M059J (cell line): ENCODE measurements at places on chromosomes 3 and 15.

DNA sequence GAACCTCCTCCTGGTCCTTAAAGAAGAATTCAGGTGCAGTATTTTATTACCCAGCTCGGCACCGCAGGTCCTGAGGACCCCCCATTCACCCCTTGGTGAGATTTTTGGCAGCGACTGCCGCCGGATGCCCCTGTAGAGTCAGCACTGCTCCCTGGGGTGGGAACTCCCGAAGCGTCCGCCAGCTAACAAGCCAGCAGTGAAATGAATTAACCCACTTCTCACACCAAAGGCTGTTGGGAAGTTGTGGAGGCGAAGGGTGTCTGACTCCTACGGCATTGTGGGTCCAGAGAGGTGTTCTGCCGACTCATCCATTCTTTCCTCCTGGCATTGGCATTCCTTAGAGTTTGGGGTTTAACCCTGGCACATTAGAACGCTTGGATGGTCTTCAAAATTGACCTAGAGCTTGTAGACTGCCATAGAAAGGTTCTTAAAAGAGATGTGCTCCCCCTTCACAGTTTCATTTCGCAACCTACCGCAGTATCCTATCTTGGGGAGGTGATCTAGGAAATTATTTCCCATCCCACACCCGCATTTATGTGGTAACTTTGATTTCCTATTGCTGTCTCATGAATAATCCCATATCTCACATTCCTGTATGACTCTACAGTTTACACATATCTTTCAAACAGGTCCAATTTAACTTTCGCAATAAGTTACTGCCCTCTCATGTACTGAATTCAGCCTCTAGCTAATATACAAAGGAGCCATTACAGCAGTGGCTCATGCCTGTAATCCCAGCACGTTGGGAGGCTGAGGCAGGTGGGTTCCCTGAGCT is 879 bp upstream of the EIF5A2 start:
- peak; percentile 100 for DNase-seq

DNA sequence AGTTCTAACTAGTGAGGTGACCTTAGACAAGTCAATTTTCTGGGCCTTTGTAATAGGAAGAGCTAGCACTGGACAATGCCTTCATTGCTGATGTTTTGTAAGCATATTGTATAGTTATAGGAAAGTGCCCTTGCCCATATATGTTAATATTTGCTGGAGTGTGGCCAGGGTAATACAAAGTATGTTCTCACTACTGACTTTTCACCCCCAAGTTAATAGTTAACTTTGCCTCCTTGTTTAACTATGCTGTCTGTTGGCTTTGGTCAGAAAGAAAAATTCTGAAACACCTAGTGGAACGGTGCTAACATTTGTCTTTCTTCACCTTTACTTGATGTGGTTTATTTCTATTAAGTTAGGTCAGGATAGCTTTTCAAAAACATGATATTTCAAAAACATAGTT is 287.4 kb upstream of the CTNNB1 start:
- DNase-seq = no peak

- DNase-seq = peak; percentile 56
Measured at GRCh38 chr3:42780892-42781700, 8.0 kb upstream of the CCDC13 start.

DNA sequence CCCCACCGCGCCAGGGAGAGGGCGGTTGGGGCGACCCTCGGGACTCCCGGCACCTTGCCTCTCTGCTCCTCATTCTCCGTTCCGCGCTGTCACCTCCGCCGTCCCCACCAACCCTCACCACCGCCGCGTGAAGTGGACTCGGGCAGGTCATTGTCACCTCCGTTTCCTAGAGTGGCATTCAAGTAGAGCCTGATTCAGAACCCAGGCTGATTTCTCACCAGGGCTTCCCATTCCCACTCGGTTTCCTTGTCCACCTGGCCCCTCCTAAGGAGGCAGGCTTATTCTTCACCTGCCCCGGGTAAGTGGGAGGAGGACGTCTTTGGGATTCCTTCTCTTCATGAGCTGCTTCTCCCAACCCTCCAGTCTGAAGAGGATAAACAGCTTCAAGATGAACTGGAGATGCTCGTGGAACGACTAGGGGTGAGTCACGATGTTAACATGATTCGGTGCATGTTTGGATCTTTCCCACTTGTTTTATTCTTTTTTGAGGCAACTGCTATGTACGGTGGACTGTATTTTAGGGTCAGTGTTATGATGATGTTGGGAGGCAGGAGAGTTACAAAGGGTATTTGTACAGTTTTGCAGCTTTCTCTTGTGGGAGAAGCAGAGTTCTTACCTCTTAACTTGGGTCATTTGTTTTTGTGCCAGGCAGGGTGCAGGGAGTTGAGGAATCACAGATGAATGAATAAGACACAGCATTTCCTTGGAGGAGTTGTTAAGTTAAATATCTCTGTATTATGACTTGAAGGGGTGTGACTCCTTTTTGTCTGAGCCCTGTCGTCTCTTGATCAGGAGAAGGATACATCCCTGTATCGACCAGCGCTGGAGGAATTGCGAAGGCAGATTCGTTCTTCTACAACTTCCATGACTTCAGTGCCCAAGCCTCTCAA is 692 bp downstream of the PSMD2 start:
- DNase-seq = peak; percentile 70

DNA sequence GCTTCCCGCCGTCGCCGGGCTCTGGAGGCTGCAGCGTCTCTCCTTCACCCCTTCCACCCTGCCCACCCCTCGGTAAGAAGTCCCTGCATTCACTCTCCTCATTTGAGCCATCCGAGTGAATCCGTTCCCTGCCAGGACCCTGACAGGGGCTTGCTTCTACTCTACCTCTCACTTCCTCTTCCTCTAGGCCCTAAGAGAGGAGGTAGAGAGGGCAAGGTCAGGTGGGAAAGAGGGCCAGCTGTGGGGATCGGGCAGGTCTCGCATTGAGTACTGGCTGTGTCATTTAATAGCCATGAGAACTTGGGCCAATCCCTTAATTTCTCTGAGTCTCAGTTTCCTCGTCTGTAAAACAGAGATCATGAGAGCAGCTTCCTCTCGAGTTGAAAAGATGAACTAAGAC is 283.6 kb downstream of the UACA start:
- DNase-seq = no peak

DNA sequence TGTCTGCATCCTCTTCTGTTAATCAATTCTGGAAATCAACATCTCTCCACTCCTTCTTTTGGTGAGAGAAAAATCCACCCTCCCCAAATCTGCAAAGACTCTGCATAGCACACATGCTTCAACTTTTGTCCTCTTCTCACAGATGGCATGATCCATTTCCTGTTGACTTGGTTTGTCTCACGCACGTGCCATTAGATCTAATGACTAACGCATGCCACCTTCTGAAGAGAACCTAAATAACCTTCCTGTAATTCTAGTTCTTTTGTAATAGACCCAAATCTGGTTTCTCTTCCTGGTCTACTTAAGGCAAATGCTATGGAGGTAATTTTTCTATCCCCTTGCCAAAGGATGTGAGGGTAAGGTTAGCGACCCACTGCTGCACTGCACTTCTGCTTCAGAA is 51.0 kb upstream of the ATOSA start:
- DNase-seq = peak; percentile 81

DNA sequence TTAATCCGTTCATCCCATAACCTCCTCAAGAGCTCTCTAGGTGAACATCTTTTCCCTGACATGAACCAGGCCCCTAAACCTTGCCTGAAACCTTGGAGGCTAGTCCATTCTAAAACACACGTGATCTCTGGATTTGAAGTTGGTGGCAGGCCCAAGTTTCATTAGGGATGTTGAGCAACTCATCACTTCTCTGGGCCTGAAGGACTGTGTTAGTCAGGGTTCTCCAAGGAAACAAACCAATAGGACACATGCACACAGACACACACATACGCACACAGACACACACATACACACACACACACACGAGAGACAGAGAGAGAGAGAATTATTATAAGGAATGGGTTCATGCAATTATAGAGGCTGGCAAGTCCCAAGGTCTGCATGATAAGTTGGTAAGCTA is 31.9 kb downstream of the ACAN start:
- DNase-seq = no peak

DNA sequence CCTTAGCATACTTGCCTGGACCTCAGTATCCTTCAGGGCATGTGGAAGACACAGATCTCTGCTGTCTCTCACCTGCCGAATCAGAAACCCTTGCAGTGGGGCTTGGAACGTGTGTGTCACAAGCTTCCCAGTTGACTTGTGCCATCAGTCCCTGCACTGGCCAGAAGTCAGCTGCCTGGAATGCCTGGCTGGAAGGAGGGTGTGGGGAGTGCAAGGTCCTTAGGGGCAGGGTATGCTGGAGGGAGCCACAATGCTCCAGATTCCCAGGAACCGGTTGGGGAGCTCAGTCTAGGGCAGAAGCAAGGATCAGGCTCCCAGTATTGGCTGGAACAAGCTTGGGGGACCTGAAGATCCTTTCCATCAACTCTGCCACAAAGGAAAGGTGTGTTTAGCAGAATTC is 27.1 kb downstream of the SPSB4 start:
- no peak for DNase-seq

- peak; percentile 87 for DNase-seq
Measured at GRCh38 chr3:187130346-187131066, 8.8 kb downstream of the RPL39L start.
